ENCODE measurements at places on chromosomes 1 and 21.
A peak's percentile ranks its signal among the peaks of the same experiment; 100 is the strongest.

- no peak for DNase-seq
These were observed 121.0 kb downstream of the ATP5PO start for GRCh38 chr21:33794596-33794995.

DNA sequence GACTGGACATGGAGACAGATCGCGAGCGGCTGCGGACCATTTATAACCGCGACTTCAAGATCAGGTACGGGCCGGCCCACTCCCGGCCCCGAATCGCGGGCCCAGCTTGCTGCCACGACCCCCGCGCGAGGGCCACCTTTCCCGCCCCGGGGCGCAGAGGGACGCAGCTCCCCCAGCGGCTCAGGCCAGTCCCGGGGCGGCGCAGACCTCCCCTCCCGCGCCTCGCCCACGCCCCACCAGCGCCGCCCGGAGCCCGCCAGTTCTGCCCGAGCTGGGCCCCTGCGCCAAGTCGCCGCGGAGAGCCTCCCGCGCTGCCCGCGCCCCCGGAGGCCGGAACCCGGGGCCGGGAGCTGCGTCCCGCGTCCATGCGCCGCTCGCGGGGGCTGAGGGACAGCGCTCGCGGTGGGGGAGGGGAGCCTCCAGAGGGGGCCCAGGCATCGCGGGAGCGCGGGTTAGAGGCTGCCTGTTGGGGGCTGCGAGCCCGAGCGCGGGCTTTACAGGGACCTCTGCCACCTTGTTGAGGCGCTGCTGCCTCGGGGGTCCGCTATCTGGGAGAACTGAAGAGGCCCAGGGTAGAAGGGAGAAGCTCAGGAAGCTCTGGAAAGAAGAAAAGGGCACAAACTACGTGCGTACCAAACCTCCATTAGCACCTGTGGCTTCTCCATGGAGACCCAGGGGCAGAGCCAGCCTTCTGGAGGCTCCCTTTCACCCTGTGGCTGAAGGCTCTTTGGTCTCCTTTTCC, 698 bp downstream of the MOV10 start:
- DNase-seq, result peak; percentile 60

- peak; percentile 67 for DNase-seq
These were observed 28.3 kb downstream of the EIF2D start for GRCh38 chr1:206583707-206584648.

- no peak for DNase-seq
These were observed 367.4 kb downstream of the RPS6KC1 start for GRCh38 chr1:213418268-213419071.

DNA sequence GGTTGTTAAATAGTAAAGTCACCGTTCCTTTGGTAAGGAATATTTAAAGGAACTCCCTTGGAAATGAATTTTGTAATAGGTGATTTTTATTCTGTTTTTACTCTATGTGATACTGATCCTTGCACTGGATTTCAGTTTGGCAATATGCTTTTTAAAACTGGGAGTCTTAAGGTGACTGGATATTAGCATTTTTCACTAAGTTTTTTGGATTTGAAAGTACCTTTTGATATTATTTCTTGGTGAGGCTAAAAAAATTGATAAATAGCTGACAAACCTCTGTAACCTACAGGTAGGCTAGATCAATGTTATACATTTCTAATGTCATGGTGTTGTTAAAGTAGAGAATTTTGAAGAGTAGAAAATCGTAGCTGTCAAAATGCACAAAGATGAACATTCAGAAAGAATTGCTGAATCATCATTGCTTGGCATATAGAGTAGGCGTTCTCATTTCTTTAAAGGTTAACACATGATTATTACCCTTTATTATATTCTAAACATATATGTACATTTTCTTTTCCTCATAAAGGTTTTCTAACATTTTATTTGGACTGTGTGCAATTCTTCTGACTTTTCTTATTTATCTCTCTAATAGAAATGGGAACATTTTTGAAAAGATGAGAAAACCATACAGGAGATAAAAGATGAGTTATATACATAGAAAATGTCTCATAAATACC, 1.5 kb upstream of the DNAJB4 start:
- DNase-seq, result peak; percentile 47

GRCh38 chr1:94922761-94923331, 4.1 kb downstream of the CNN3 start:
- DNase-seq, result no peak

- DNase-seq, result peak; percentile 91
These were observed 394.8 kb downstream of the USP25 start for GRCh38 chr21:16124378-16125138.

DNA sequence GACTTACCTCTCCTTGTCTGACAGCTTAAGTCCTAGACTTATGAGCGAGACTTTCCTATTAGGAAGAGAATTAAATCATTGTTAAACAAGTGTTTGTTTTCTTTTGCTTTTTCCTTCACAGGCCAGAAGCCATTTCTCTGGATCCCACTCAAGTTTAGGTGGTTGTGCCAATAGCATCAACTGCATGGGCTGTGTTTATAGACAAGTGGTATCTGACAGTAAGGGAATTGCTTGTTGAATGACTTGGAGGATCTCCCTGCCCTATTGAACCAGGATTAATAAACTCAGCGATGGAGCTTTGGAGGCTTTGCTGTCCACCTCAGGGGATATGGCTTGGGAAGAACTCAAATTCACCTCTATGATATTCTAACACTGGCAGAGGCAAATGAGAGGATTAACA, 43.7 kb downstream of the UTP25 start:
- no peak for DNase-seq

DNA sequence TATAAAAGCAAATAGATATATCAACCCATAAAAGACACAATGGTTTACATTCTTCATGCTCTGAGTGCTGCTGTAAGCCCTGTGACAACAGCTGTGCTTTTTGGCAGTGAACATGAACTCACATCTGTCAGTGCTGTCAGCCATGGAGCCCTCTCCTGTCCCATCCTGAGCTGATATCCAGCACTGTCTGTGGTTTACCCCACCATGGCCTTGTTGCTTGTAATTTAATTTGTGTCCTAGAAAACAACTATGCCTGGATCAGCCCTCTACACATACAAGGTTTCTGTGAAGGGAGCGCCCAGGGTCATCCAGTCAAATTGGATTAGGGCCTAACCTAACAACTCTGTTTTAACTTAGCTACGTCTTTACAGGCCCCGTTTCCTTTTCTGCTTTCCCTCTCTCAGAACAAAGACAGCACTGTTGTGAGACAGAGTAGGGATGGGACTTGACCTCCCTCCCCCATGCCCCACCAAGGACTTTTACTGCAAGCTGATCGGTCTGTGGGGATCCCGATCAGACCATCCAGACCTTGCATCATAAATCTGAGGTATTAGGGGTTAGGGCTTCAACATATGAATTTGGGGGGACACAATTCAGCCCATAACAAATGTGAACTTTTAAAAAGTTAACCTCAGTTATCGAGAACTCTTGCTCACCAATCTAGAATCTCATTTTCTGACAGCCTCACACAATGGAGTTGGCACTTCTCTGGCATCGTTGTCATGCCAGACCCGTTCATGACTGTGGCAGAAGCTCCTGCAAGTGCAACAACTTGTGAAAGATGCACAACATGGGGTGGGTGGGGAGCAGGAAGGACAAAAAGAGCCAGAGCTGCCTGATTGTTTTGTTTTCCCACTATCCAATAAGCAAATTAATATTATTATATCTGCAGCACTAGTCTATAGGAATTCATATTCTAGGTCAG, 16.4 kb upstream of the SLC44A3 start:
- DNase-seq, result no peak

GRCh38 chr1:94084547-94084946, 36.4 kb downstream of the ABCA4 start:
- no peak for DNase-seq

- no peak for DNase-seq
These were observed 20.3 kb upstream of the MUL1 start for GRCh38 chr1:20528221-20528620.

All from endothelial cell of umbilical vein (primary cell).